ENCODE measurements at places on chromosomes 5 and 9.
A peak's percentile ranks its signal among the peaks of the same experiment; 100 is the strongest.

GRCh38 chr9:99189887-99190596 is 31.7 kb downstream of the ALG2 start:
- no peak for DNase-seq

DNA sequence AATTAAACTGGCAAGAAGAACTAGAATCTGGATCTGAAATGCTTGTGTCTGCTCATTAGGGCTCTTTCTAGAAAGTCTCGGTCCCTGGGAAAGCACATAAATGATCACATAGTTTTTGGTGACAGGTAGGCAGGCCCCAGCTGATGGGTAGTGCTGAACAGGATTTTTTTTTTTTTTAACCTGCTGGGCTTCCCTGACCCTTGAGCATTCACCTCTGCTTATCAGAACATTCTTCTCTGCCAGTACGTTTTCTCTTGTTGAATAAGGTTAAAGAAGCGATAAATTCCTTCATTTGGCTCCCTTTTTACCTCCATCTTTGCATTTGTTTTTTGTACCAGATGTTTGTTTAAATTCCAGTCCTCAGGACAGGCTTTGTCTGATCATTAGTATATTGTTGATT is 8.8 kb downstream of the KDM4C start:
- DNase-seq, result no peak

DNA sequence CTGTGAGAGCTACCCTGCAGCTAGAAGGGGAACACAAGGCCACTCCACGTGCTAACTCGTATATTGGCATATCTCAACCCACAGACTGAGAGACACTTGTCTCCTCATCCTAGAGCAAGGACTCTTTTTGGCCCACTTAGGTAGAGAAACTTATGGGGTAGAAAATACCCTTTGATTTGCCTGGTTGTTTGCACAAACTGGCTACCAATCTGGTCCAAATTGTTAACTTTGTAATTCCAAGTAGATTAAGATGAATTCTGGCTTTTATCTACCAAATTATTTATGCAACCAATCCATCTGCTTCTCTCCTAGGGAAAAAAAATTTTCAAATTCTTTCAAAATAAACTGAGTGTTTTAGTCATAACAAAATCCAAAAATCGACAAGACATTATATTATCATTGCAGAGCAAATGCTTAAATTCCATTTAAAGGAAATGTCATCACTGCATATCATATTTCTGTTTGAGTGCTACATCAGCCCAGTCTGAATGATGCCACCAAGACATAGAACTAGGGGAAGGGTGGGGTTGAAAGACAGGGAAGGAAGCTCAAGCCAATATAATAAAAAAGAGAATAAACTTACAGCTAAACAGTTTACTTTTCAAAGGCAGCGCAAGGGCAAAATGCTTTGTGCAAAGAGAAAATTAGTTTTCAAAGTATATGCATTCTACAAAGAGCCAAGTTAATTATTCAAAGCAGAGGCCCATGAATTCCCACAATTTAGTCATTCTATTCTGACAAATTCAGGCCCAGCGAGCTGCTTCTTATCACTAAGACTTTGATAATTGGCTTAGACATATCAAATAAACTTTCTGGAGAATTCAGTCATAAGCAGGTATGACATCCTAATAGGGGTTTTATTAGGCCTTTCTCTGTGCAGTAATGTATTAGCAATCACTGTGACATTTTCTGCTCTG is 198.0 kb downstream of the CAAP1 start:
- DNase-seq, result no peak

DNA sequence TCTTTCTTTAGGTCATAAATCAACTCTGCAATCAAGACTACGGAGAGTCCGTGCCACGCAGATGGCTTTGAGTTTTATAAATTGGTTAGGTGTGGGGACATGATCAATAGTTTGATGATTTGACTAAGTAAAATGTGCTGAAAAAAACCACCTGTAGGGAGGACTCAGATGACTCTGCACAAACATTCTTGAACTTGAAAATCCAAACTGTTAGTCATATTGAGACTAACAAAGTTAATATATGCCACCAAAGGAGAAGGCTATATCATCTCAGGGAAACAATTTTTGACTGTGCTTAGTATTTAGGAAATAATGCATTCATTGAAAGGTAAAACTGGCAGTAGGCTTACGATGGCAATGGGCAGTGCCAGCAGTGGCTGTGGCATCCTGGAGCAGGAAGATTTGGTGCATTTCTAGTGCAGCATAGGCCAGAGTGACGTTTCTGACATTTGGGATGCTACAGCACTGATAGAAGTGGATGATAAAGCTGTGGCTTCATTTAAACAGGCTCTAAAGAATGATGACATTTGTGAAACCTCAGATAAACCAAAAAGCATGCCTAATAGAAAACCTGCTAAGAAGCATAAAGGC is 291.1 kb downstream of the MLLT3 start:
- DNase-seq, result no peak

DNA sequence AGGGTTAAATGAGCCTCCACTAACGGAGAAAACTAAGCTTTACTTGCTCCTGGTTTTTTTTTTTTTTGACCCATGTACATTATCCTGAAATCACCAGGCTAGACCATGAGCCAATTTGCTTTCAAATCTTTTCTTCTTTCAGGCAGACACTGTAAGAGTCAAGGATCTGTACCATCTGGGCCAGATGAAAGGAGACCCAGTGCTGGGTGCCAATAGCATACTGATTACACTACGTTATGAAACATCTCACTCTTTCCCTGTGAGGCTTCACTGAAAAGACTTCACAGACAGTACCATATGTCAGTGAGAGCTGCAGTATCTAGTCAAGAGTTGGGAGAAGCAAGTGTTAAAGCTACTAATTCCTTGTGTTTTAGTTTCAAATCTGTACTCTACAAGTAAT is 161.2 kb upstream of the PTPRD start:
- no peak for DNase-seq

DNA sequence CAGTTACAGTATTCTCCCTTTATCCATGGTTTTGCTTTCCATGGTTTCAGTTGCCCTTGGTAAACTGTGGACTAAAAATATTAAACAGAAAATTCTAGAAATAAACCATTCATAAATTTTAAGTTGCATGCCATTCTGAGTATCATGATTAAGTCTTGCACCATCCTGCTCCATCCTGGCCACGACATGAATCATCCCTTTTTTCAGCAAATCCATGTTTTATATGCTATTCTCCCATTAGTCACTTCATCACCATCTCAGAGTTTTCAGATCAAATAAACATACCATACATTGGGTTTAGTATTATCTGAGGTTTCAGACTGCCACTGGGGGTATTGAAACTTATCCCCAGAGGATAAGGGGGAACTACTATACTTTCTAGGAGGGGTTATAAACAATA is 234.4 kb upstream of the ATP10B start:
- DNase-seq, result no peak

DNA sequence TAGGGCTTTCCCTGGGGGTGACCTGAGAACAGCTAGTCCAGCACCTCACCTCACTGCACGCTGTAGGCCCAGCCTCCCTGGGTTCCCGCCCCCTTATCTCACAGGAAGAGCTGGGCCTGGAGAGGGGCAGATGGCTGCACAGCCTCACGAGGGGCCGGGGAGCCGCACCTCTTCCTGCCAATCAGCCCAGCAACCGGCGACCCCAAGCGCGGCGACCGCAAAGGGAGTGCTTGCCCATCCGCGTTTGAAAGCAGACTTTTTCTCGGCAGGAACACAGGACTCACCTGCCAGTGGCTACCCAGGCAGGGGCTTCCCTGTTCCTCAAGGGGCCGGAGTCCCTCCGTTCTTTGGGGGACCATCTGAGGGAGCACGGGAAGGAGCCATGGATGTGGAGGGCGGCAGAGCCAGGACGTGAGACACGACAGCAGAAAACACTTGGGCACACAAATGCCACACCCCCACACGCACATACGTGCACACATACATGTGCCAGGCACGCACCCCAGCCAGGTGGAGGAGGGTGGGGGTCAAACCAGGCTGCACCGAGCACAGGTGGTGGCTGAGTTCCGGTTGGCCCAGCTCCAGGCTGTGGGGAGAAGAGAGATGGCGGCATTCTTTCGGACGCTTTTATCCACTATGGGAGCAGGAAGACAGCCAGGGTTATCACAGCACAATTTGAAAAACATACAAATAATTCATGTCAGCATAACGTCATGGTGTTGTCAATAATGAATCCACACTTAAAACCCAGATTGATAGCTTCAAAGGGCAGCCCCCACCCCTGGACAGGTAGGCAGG is 11.3 kb downstream of the TMEM250 start:
- peak; percentile 31 for DNase-seq

DNA sequence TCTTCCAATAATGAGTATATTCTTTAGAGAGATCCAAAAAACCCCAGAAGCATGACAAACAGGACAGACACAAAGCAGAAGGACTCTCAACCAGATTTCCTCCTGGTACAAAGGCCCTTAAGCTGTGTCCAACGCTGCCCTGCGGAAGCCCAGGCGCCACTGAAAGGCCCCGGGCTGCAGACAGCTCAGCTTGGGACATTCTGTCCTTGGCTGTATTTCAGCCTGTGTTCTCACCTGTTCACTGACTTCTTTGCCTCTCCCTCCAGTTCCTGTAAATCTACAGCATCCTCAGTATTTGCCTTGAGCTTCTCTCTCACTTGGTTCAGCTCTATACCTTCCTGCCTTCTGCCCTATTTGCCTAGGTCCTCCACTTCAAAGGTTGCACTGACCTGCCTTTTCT is 96.5 kb downstream of the SH3TC2 start:
- no peak for DNase-seq

DNA sequence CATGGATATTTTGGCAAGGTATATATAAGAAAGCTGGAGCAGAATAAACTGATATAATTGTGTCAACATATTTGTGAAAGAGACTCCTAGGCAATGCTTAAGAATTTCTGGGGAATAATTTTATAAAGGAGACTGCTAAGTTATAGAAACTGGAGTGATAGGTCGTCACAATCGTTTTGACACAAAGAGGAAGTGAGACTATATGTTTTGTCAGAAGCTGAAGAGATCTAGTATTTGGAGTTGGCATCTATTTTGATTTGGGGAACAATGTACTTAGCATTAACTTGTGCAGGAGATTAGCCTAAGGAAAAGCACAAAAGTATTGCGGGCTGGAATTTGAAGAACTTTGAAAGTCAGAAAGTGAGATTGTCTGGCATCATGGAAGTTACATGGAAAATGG is 582.5 kb downstream of the TAF11L14 start:
- no peak for DNase-seq

Data from stimulated activated CD4-positive, alpha-beta T cell treated with anti-CD3 and anti-CD28 coated beads, TNF-alpha, amount 100 ng/mL, for 48 hours (primary cell).